ENCODE measurements at places on chromosomes 16 and 17.

- no peak for DNase-seq
These were observed 189.2 kb downstream of the STX8 start for GRCh38 chr17:9386401-9386800.

DNA sequence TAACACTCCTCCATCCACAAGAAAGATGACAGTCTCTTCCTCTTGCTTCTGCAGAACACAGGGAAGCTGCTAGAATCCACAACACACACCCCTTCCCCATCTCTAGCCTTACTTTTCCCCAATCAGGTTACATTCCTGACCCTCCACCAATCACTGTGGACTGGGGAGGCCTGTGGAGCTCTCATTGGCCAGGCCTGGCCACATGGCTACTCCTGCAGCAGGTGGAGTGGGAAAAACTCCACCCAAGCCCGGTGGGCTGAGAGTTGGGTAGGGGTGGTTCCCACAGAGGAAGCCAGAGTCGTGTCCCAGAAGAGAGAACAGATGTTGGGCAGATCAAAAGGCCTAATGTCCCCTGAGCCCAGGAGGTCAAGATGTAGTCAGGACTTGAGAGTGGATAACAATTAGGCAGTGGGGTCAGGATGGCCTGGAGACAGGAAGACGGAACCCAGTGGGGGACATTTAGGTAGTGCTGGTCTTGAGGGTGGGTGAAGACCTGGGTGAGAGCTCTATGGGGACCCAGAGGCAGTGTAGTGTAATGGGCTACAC, 22.1 kb downstream of the COQ7 start:
- no peak for DNase-seq

- DNase-seq: no peak
These were observed 20.9 kb downstream of the METRNL start for GRCh38 chr17:83100220-83100852.

GRCh38 chr17:41016578-41017215, 7.8 kb upstream of the KRTAP3-1 start:
- no peak for DNase-seq

DNA sequence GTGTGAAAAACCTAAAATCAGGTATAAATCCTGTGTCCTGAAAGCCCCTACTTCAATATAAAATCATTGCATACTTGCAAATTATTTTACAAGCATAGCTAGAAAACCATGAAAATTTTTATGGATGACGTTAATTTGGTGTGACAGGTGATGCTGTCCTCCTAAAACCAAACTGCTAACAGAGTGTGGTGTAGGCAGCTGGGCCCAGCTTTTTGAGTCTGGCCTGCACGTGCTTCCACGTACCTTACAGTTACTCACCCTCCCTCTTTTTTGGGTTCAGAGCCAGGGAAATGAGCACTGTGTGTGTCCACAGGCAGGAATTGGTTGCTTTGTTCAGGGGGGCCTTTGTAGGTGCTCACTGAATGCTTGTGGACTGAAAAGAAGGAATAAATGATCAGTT, 36.4 kb downstream of the CLEC16A start:
- DNase-seq: no peak

GRCh38 chr16:81767987-81768592, 11.0 kb upstream of the PLCG2 start:
- DNase-seq: no peak

- peak; percentile 63 for DNase-seq
These were observed 63.7 kb upstream of the BCO1 start for GRCh38 chr16:81174644-81175324.

DNA sequence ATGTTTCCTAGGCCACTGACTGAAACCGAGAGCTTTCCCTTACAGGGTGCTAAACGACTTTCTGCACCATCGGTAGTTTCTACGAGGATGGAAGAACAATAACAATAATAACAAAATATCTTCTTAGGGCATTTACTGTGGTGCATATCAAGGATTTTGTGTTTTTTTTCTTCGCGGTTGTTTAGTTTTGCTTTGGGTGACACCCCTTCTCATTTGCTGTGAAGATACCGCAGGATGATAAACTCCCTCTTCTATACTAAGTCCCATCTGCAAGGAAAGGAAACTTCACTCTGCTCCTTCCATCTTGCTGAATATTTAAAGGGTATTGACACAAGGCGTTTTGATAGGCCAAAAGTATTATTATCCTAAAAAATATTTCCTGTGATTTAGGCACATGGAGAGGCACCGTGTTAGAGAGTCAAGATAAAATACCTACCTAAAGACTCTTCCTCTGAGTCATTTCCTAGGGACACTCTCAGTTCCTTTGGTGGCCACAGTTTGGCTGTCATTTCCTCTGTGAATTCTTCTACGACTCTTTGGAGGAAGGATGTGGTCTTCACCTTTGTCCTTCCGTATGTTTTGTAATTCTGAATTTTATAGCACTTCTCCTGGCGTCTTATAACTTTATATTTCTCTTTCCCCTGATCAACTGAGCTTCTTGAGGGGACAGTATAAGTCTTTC, 318.8 kb downstream of the CDH13 start:
- DNase-seq: no peak

DNA sequence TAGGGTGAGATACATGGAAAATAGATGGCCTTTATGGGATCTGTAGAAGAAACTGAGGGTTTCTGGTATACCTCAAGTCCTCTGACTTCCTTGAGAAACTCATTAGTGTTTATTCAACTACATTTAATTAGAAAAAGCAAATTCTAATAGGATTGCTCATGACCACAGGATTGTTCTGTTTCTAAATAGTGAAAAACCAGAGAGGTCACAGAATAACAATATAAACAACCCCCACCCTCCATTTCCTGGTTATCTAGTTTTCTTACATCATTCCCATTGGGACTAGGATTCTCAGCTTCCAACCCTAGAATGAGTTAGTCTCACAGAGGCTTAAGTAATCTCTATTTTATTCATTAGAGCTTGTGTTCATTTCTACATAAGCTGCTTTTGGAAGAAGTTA, 30.0 kb downstream of the SF3B3 start:
- peak; percentile 96 for DNase-seq

DNA sequence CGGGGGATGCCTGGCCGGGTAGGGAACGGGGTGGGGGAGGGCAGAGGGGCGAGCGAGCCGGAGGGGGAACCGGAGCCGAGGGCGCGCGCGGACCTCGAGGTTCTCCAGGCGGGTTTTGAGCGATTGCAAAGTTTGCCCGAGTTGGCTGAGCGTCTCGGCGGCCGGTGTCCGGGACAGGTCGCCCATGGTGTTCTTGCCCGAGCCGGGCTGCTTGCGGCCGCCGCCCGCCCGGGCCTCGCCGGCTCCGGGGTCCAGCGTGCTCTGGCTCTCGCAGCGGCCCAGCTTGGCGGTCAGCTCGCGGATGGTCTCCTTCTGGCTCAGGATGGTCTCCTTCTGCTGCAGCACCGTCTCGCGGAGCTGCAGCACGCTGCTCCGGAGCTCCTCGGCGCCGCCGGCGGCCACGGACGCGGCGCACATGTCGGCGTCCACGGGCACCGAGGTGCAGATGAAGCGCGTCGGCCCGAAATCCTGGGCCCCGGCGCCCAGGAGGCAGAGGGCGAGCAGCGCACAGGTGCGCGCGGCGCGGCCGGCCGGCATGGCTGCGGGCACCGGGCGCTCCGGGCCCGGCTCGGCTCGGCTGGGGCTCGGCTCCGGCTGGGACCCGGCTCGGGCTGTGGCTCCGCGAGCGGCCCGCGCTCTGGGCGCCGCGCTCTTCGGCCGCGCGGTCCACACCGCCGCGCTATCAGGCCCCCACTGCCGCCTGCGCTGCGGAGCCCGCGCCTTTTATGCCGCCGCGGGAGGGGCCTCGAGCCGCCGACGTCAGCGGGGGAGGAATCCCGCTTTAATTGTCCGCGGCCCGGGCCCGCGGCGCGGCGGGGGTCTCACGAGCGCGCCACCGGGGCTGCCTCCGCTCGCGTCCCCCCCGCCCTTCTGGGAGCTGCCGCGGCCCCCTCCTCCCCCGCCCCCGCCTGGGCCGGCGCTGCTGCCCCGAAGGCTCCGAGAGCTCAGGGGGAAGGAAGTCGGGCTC, at the start of gene NPTX1:
NPTX1 (minus strand) TSS at position 698 of the 967 bp plus-strand sequence; CDS start at position 537, 161 bp downstream.
- DNase-seq: no peak

- no peak for DNase-seq
These were observed 8.6 kb upstream of the SOST start for GRCh38 chr17:43767053-43767712.

DNA sequence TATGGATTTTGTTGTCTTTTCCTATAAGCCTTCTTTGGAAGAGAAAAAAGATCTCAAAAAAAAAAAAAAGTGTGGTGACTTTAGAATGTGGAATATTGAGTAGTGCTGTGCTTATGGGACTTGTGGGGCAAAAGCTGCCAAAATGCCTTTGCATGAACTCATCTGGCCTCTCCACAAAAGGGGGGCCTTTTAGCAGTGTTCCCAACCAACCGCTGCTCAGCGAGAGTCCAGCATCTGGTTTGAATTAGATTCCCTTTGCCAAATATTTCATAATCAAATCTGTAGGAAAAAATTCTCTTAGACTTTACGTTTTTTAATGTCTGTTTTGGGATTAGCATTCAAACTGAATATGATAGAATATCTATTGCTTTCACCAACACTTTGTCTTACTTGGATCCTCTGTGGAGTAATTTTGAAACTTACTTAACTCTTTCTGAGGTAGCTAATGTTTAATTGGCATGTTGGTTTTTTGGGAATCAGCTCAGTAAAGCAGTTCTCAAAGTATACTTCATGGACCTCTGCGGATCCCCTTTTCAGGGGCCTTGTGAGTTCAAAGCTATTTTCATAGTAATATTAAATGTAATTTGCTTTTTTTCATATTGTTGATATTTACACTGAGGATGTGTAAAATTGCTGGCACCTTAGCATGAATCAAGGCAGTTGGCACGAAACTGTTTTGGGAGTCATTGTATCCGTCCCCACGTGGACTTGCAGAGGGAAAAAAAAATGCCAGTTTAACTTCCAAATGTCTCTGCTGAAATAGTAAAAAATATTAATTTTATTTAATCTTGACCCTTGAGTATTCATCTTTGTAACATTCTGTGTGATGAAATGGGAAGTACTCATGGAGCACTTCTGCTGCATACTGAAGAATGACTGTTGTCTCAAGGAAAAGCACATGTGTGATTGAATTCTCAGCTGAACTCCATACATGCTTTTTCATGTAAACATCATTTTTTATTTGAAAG, 34.7 kb upstream of the VPS4A start:
- peak; percentile 17 for DNase-seq

GRCh38 chr16:58299757-58300349, 5.0 kb upstream of the PRSS54 start:
- no peak for DNase-seq

GRCh38 chr16:35186045-35186759, 1726.8 kb downstream of the TP53TG3F start:
- no peak for DNase-seq
